ENCODE measurements at places on chromosomes 3 and 15.

DNA sequence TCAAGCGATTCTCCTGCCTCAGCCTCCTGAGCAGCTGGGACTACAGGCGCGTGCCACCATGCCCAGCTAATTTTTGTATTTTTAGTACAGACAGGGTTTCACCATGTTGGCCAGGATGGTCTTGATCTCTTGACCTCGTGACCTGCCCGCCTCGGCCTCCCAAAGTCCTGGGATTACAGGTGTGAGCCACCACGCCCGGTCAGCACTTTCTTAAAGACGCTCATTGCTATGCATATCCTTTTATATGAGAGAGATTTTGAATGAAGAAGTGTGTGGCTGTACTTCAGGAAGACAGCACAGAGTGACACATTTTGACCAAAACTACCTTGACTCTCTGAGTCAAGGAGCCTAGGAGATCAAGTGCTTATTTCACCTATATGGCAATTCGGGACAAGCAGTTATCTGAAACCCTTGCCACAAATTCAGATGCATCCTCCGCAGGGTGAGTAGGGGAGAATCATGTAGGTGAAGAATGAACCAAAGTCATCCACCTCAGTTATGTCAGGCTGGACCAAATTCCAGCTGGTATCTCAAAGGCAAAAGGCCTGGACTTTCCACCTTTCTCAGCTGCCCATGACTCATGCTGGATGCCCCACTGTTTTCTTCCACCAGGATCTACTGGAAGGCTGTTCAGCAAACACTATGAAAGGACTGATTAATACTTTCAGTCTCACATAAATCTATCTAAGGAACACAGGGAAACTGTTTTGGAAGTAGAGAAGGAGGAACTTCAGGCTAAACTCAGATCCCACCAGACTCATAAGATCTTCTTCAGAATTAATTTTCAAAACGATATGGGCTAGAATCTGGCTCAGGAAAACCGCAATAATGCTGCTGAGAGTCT is 31.9 kb downstream of the SUSD5 start:
- DNase-seq = no peak

DNA sequence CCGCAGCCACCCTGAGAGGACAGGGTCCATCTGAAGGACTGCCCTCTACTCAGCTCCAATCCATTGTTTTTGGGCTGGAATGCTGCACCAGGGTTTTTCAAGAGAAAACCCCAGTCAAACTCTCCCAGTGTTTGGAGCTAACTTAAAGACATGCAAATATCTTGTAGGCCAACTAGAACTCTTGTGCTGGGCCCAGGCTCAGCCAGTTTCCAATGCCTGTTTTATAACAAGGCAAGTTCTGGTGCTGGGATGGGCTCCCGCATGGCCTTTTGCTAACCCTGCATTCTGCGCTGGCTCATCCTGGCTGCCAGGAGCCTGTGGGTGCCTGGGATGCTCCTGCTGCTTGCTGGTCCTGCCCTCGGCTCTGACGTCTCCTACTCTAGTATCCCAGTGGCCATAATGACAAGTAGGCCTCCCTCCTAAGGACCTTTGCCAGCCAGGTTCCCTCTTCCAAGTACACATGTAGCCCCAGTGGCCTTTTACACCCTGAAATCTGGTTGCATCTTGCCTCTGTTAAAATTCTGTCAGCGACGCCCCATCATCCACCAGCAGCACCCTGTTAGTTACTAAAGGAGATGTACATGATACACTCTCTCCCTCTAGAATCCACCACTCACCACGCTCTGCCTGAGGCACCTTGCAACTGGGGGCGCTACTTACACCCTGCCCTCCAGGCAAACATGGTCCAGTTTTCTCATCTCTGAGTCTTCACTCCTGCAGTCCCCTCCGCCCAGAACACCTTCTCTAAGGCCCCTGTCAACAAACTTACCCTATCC is 30.5 kb upstream of the RAB6B start:
- DNase-seq = no peak

GRCh38 chr3:157508461-157508860 is 5.2 kb upstream of the VEPH1 start:
- DNase-seq = no peak

- DNase-seq = no peak
Measured at GRCh38 chr3:153137626-153138025, 24.4 kb upstream of the RAP2B start.

DNA sequence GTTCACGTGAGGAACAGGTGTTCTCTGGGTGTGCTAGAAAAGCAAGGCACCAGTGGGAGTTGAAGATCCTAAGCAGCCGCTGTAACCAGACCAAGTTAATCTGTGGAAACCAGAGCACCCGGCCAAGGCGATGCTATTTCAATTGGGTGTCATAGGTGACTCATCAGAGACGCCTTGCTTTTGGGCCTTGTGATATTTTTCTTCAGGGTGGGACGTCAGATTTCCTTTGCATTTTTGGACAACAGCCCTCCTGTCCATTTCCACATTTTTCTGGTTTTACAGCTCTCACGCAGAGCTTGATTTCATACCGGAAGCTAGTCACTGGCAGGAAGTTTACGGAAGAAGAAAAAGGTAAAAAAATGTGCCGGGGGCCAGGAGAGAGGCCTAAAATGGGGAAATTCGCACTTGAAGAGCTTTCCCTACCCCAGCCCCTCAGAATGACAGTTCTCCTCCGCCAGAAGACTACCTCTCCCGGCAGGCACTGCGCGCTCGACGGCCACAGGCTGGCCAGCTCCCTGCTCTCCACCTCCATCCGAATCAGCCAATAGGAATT is 471 bp upstream of the KBTBD8 start:
- no peak for DNase-seq

DNA sequence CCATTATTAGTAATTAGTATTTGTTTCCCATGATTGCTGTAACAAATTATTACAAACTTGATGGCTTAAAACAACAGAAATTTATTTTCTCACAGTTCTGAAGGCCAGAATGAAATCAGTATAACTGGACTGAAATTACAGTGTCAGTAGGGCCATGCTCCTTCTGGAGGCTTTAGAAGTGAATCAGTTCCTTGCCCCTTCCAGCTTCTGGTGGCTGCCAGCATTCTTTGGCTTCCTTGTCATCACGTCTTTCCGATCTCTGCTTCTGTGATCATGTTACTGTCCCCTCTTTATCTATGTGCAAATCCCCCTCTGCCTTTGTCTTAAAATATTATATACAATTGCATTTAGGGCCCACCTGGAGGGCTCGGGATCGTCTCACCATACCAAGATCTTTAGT is 92.0 kb downstream of the FOXB1 start:
- DNase-seq = no peak

- DNase-seq = no peak
Measured at GRCh38 chr3:134824791-134825190, 29.7 kb downstream of the EPHB1 start.

DNA sequence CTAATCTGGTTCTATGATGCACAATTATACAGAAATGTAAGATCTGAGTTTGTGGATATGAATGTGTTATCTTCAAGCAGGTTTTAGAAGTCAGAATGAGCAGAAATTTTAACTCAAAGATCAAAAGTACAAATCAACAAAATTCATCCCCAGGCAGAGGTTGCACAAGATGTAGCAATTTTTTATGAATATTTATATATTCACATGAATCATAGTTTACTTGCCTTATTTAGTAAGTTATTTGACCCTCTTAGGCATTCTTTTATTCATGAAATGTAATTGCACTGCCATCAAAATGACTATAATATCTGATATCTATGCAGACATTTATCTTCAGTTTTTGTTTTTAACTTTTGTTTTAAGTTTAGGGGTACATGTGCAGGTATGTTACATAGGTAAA is 103.1 kb upstream of the DAZL start:
- no peak for DNase-seq

DNA sequence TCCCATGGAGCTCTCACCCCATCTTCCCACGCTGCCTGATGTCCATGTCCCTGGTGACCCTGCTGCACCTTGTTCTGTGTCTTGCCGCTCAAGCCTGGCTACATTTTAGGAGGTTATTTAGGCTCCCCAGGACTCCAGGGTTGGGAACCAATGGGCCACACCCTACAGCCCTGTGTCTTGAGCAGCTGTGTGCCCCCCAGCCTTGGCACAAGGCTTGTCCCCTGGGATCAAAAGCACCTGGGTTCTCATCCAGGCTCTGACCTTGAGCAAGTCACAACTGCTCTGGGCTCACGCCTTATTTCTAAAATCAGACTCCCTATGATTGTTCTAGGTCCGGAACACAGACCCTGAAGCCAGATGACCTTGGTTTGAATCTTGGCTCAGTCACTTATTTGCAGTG is 14.1 kb downstream of the SPSB4 start:
- no peak for DNase-seq

- no peak for DNase-seq
Measured at GRCh38 chr3:100084100-100084806, 30.0 kb downstream of the FILIP1L start.

GRCh38 chr15:23690450-23690852 is 3.3 kb upstream of the NDN start:
- no peak for DNase-seq

- no peak for DNase-seq
Measured at GRCh38 chr3:31252216-31253185, 280.2 kb upstream of the STT3B start.

DNA sequence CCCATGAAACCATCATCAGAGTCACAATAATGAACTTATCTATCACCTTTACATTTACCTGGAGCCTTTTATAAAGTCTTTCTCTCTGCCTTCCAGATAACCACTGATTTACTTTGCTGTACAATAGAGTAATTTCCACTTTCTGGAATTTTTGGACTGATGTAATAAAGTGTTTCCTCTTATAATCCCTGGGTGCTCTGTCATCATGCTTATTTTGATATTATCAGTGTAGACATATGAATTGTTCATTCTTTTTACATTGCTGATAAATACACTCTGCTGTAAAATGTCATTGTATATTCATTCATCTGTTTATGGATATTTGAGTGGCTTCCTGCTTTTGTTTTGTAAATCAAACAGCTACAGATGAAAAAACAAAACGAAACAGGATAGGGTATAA is 27.0 kb upstream of the IREB2 start:
- DNase-seq = no peak

DNA sequence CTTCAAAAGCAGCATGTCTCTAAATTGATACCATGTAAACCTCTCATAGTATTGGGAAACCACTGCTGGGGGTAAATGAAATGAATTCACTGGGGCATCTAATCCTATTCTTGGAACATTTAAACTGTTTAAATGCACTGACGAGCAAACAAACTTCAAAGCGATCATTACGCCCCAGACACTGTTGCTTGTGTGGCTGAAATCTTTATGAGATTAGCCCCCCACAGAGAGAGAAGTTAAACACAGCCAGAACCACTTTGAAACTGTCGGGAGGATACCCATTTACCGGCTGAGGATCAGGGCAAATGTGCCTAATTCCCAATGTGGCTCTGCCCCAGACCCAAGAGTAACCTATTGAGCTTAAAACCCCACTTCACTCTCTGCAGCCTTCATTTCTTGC is 308.4 kb upstream of the CDIN1 start:
- no peak for DNase-seq

GRCh38 chr3:173933113-173933512 is 535.6 kb downstream of the NLGN1 start:
- DNase-seq = no peak

- no peak for DNase-seq
Measured at GRCh38 chr3:163011596-163011995, 1515.0 kb downstream of the OTOL1 start.
